Endodermal cell (in vitro differentiated cells): ENCODE measurements at places on chromosomes 16 and 17. TPM values are rescaled to one million over a fixed set of nuclear protein-coding genes. Genes with fewer than 3 reads are reported as not detected.

The CRHR1 gene
- total RNA-seq, result 1.0 to 2.7 TPM (median 1.8 TPM) in 3 replicates

The HEATR9 gene
- total RNA-seq, result not detected in 3 replicates

The MT1F gene
- total RNA-seq, result 0.78 TPM in 1 of 3 replicates, not detected in the others

The C17orf50 gene
- total RNA-seq, result not detected in 3 replicates

The DNAH17 gene
- total RNA-seq, result 0.23 to 0.64 TPM (median 0.25 TPM) in 3 replicates

The GRIN2A gene
- 1.1 to 3.0 TPM (median 1.2 TPM) in 3 replicates for total RNA-seq

The NPW gene
- 1.9 and 2.5 TPM in 2 replicates for total RNA-seq

The ASPHD1 gene
- total RNA-seq, result 2.4 to 6.1 TPM (median 4.1 TPM) in 3 replicates

The CDH3 gene
- total RNA-seq, result 88.1 and 88.9 TPM in 2 replicates

The FOXJ1 gene
- 17.8 and 19.6 TPM in 2 replicates for total RNA-seq

The KRT23 gene
- total RNA-seq, result not detected in 3 replicates

The TBX21 gene
- total RNA-seq, result not detected in 2 replicates

The SUZ12 gene
- 24.7 to 43.7 TPM (median 41.7 TPM) in 3 replicates for total RNA-seq

The PMFBP1 gene
- total RNA-seq, result 1.1 to 4.1 TPM (median 3.0 TPM) in 3 replicates

The RTN4RL1 gene
- 17.2 and 19.6 TPM in 2 replicates for total RNA-seq

The MFSD11 gene
- 26.7 to 37.3 TPM (median 33.3 TPM) in 3 replicates for total RNA-seq

The TMEM88 gene
- total RNA-seq, result 24.6 and 26.8 TPM in 2 replicates

The LRRC75A gene
- 2.4 and 3.2 TPM in 2 replicates for total RNA-seq

The HBQ1 gene
- 1.0 to 1.2 TPM (median 1.1 TPM) in 3 replicates for total RNA-seq

The NPTX1 gene
- 1.5 and 2.3 TPM in 2 replicates for total RNA-seq

The SLC13A5 gene
- total RNA-seq, result 3.7 to 8.4 TPM (median 8.0 TPM) in 3 replicates

The TSR3 gene
- 67.4 and 68.4 TPM in 2 replicates for total RNA-seq

The GPR179 gene
- total RNA-seq, result not detected in 3 replicates

The KCTD11 gene
- total RNA-seq, result 5.8 and 7.1 TPM in 2 replicates

The BICDL2 gene
- total RNA-seq, result 8.0 and 8.2 TPM in 2 replicates

The RNF43 gene
- total RNA-seq, result 2.2 and 3.2 TPM in 2 replicates

The HMOX2 gene
- 27.7 and 28.5 TPM in 2 replicates for total RNA-seq

The GPR139 gene
- total RNA-seq, result not detected in 3 replicates

The TPSB2 gene
- not detected in 2 replicates for total RNA-seq

The WWOX gene
- 35.4 to 49.1 TPM (median 42.1 TPM) in 3 replicates for total RNA-seq

The EVPLL gene
- total RNA-seq, result not detected in 3 replicates

The CDH15 gene
- total RNA-seq, result 0.13 to 0.38 TPM (median 0.15 TPM) in 3 replicates

The AHSP gene
- not detected in 3 replicates for total RNA-seq

The C16orf89 gene
- 0.28 TPM in 1 of 3 replicates, not detected in the others for total RNA-seq

The SMIM5 gene
- total RNA-seq, result 0.40 TPM in 1 of 2 replicates, not detected in the other

The CCL15 gene
- total RNA-seq, result not detected in 2 replicates

The C17orf100 gene
- 2.3 and 3.0 TPM in 2 replicates for total RNA-seq

The ALOX15B gene
- 2.7 TPM in 1 of 3 replicates, not detected in the others for total RNA-seq

The MYLK3 gene
- total RNA-seq, result 1.4 to 2.3 TPM (median 1.8 TPM) in 3 replicates

The CD68 gene
- total RNA-seq, result 0.75 TPM in 1 of 3 replicates, not detected in the others

The RHOT1 gene
- total RNA-seq, result 28.4 and 30.0 TPM in 2 replicates

The MEOX1 gene
- not detected in 3 replicates for total RNA-seq
